Cerebellum (tissue), 4 donors: ENCODE measurements at places on chromosomes 1 and 21. TPM values are rescaled to one million over a fixed set of nuclear protein-coding genes. Genes with fewer than 3 reads are reported as not detected.

SAMSN1 gene
- 3.8 TPM for total RNA-seq

DNA sequence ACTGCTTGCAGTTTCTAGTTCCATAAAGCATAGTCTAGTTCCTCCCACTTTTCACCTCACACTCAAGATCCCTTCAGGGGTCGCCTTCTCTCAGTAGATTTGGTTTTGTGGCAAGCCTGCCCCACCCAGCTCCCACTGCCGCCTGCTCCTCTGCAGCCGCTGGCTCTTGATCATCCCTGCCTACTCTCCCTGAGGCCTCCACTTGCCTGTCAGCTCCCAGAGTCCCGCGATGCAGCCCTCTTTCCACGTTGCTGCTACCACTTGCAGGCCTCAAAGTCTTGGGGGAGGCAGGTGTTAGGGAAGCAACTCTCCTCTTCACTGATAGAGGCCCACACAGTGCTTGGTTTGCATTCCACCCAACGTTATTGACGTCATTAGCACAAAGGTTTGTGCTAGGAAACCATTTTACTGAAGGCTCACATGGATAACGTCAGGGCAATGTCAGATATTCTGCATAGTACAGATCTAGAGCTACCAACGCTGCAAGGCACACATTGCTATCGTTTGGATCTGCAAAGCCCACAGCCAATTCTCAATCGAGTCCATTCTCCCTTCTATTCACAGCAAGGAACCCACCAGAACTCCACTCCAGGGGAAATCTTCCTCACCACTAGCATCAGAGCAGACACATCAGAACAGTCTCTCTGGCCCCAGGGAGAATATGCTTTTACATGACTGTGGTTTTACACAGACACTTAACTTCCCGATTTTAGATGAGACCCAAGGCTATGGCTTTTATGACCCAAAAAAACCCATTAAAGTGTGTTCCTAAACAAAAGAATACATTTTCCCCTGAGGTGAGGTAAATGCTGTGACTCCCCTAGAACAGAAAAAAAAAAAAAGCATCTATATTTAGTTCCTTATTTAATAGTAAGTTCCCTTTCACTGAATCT lies 519.5 kb upstream of the CAMK1G start:
- DNase-seq = no peak

DNA sequence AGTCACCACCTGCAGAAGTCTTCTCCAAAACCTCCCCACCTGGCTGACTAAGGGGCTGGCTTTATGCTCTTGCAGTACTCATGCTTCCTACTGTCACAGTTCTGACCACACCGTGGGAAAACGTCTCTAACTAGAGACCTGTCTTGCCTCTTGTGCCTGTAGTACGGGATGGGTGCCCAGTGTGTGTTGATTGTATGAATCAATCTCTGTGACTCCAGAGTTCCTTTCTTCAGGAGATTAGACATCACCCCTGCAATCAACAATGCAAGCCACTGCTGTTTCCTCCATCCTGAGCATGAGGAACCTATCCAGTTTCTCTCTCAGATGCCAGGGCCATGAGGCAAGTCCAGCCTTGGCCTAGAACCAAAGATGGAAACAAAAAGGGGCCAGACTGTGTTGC lies 64.1 kb downstream of the LRRN2 start:
- no peak for DNase-seq

DLGAP3 gene
- 15.5 TPM for total RNA-seq

GRCh38 chr1:54767526-54767925 lies 3.2 kb upstream of the PARS2 start:
- DNase-seq = no peak

- DNase-seq = peak; percentile 52
Measured at GRCh38 chr1:23801338-23801748, 789 bp upstream of the GALE start.

GRCh38 chr1:6446665-6447015 lies 19.3 kb downstream of the TNFRSF25 start:
- no peak for DNase-seq

FMO1 gene
- total RNA-seq = 2.7 TPM

FGR gene
- total RNA-seq = 1.9 TPM

GRCh38 chr1:190147616-190148015 lies 330.0 kb downstream of the BRINP3 start:
- no peak for DNase-seq

CTTNBP2NL gene
- 27.8 TPM for total RNA-seq
